ENCODE measurements at places on chromosomes 5 and 9. TPM values are rescaled to one million over a fixed set of nuclear protein-coding genes. Genes with fewer than 3 reads are reported as not detected.

Gene AQP7
- total RNA-seq, result not detected

Gene PCA3
- 0.19 TPM for total RNA-seq

Gene PCDHGB2
- 9.8 TPM for total RNA-seq

Gene PCDHA7
- total RNA-seq, result not detected

Gene CACFD1
- total RNA-seq, result 4.5 TPM

Gene SMIM33
- not detected for total RNA-seq

Gene SSBP2
- total RNA-seq, result 148 TPM

Gene IL17B
- total RNA-seq, result not detected

Gene MYMK
- total RNA-seq, result not detected

Gene NXNL2
- total RNA-seq, result not detected

Gene TMOD1
- 0.25 TPM for total RNA-seq

Gene GCNT4
- not detected for total RNA-seq

Gene BOD1
- total RNA-seq, result 30.0 TPM

Gene CCL21
- not detected for total RNA-seq

Gene SPINK6
- not detected for total RNA-seq

Gene CDH9
- not detected for total RNA-seq

Gene CMYA5
- 0.45 TPM for total RNA-seq

Gene SLC45A2
- not detected for total RNA-seq

Gene CBY3
- not detected for total RNA-seq

Gene NR2F1-AS1
- not detected for total RNA-seq

Gene PRUNE2
- total RNA-seq, result 0.48 TPM

Gene PCDHB13
- total RNA-seq, result 0.69 TPM

Gene TYRP1
- total RNA-seq, result 0.15 TPM

Gene AGXT2
- total RNA-seq, result not detected

Gene BARHL1
- total RNA-seq, result not detected

Gene PCDHA1
- total RNA-seq, result not detected

Gene SLC6A18
- total RNA-seq, result not detected

Gene PDLIM4
- total RNA-seq, result not detected

Gene CDX1
- not detected for total RNA-seq

Gene OBP2B
- not detected for total RNA-seq

All from Karpas-422 (cell line).